ENCODE measurements at places on chromosomes 6 and 20.

DNA sequence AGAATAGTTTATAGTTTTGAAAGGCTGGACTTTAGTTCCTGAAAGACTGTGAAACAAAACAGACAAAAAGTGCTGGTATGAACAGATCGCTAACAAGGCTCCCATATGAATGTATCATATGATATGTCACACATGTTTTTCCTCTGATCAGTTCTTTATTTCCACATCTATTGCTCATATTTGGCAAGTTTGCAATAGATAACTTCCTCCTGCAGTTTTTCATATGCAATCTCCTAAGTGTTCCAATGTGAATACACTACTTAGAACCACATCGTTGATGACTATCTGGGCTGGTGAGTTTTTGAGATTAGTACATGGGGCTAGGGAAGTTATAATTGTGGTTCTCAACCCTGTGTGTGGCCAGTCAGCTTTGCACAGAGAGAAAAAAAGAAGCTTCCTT is 23.1 kb downstream of the CRYBG1 start:
- DNase-seq: no peak

GRCh38 chr20:32199006-32199405 is 8.5 kb downstream of the PLAGL2 start:
- DNase-seq: no peak

DNA sequence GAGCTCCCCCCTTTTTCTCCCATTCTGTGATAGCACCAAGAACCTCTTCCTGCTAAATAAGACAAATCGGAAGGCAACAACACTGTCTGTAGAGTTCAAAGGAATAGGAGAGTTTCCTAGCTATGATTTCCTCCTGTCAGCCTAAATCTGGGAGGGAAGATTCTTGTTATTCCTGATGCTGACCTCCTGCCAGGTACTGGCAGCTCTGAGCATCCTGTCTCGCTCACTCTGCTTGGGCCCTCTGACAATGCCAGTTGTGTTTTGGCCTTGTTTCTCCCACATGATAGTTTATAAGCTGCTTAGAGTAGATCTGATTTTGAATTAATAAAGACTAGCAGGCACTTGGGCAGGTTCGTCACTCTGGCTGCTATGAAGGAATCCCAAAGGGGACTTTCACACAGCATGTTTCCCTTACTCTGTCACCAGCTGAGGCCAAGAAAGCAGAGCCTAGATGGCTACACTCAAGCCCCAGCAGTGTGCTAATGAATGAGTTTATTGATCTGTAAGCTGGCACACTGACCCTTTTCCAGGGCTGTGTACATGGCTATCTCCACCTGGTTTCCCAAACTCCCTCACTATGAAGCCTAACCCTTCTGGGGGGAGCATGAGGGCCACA is 52.3 kb downstream of the UQCC1 start:
- no peak for DNase-seq

DNA sequence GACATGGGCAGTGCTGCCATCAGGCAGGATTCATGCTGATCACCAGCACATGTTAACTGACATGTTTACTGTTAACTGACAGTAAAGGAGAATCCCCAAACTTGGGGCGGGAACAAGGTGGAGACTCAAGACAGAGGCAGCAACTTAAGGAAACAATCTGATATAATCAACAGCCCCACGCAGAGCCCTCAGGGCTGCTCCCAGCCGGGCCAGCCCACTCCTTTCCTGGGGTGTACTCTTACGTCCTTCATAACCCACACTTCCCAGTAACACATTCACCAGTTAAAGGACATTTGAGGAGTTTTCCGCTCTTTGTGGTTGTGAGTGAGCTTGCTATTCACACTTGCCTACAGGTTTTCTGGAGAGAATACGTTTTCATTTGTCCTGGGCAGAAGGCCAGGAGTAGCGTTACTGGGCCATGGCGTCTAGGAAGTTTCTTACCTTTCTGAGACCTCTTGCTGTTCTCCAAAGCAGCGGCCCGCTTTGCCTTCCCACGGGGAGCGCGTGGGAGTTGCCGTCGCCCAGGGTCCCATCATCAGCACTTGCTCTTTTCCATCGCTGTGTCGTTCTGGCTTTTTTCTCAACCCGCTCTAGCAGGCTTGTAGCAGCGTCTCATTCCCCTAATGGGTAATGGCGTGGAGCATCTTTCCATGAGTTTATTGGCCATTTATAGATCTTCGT is 56.4 kb downstream of the FOXF2 start:
- DNase-seq: no peak

- peak; percentile 86 for DNase-seq
Observed at GRCh38 chr20:2663887-2664719, at the start of gene IDH3B. Gene IDH3B, minus strand, starts transcription at chr20:2664216. Its CDS starts 28 bp downstream, at chr20:2664188.

DNA sequence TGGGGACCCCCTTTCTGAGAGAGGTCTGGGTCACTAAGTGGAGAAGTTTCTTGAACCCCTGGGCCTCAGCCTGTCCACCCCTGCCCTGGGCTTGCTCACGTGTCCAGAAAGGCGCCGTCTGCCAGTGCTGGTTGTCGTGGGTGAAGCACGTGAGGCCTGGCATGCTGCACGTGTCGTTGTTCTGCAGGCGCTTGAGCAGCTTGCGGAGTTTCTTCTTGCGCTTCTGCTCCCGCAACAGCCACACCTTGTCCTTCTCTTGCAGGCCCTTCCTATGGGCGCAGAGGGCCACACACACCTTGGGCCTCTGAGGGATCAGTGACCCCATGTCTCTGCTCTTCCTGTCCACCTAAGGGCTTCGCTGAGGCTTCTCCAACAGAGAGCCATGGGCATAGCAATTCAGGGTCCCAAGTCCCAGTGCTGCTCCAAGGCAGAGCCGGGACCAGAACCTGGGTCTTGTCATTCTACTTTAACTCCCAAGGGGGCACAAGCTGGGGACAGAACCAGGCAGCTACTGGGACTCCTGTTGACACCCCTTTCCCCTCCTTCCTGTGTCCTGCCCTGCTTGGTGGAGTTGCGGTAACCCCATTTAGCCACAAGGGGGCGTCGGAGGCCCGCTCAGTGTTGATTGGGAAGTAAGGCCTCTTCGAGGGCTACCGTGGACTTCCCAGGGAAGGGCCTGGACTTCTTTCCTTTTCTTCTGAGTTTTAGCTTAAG is 121.8 kb downstream of the SULF2 start:
- DNase-seq: peak; percentile 62

DNA sequence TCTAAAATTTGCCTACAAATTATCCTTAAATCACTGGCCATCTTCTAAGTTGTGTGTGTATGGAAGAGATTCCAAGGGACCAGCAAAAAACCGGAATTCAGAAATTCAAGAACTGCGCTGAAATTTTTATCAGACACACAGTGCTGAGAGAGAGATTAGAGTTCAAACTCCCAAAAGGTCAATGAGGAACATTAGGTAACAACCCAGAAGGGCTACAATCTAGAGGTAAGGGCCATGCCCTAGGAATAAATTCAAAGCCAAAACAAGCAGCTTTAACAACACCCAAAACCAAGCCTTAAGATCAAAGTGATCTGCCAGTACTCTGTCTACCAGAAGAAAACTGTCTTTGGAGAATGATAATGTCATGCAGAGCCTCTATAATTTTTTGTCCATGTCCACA is 17.8 kb downstream of the SRSF12 start:
- no peak for DNase-seq

DNA sequence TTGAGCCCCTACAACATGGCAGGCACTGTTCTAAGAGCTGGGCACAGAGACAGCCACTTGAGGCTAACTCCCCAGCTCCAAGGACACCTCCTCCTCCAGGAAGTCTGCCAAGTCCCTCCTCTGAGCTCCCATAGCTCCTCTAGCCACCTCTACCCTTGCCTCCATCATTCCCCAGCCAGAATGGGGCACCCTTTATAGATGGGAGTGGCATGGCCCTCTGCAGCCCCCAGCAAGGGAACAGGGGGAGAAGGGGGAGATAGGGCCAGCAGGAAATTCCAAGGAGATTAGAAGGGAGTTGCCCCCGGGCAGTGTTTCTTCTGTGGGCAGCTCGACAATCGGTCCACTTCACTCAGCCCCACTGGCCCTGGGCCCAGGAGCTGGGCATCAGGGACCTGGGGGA is 19.7 kb upstream of the TLDC2 start:
- DNase-seq: no peak

DNA sequence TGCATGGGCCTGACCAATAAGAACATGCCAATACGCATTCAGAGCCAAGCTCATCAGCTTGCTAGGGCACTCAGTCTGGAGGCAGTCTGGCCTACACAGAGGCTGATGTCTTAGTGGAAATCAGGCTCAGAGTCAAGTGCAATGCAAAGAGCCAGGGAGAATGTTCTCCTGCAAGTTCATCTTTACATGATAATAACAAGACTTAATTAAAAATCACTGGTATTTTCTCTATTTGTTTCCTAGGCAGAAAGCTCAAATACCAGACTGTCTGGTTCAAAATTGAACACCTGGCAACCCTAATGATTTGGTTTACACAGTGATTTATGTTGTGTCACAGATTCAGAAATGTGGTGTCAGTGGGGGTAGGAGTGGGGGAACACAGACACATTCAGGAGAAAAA is 689.3 kb upstream of the FLRT3 start:
- DNase-seq: no peak

DNA sequence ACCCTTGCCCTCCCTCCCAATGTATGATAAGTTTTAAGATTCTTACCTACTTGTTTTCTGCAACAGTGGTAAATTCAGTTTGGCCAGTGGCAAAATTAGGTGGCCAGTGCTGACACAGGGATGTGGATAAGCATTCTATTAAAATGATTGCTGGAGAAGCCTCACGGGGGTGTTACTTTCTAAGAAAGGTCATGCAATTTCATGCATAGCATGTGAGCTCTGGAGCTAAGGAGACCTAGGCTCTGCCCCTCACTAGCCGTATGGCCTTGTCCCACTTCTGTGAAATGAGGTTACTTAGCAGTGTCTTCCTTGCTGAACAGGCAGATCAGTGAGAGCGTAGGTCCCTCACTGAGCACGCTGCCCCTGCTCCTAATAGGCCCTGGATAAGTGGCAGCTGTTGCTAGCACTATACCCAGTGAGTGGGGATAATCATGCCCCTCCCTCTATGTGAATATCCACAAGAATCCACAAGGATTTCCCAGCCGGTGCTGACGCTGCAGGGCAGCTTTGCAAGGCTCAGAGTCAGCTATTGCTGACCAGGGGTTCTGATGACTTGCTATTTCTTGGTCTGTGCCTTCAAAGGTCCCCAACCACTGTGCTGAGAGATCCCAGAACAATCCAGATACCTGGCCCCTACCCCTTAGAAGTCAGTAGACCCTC is 86.5 kb upstream of the MRPS10 start:
- no peak for DNase-seq

- DNase-seq: no peak
Observed at GRCh38 chr6:63904650-63905248, 269.1 kb downstream of the PHF3 start.

GRCh38 chr6:43833223-43833995 is 63.4 kb downstream of the VEGFA start:
- no peak for DNase-seq

DNA sequence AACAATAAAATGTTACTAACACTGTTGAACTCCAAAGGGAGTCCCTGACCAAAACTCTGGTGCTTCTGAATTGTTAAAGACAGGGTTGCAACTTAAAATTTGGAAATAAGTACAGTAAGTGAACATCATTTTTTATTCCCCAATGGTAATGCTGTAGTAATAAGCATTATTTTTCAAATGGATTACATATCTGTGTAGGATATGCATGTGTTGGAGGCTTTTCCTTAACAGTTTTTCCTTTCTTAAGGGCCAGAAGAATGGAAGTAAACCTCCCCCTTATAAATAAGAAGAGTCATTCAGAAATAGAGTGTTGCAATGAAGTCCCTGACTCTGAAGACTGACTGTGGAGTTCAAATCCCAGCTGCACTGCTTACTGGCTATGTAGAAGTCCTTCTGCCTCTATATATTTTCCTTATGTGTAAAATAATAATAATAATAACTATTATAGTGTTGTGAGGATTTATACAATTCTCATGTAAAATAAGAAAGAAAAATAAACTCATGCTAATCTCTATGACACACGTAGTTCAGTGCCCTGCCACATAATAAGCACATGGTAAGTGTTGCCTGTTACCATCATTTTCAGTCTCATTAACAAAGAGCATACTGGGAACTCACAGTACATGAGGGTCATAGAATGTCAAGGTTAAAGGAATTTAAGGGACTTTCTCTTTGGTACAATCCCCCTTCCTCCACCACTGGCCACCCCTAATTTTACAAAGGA is 129.8 kb upstream of the SMLR1 start:
- DNase-seq: no peak

DNA sequence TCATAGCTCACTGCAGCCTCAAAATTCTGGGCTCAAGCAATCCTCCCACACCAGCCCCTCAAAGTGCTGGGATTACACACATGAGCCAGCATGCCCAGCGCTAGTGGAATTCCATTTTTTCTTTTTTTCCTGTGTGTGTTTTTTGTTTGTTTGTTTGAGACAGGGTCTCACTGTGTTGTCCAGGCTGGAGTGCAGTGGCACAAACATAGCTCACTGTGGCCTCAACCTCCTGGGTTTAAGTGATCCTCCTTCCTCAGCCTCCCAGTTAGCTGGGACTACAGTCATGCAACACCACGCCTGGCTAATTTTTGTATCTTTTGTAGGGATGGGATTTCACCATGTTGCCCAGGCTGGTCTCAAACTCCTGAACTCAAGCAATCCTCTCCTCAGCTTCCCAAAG is 14.1 kb upstream of the PARD6B start:
- no peak for DNase-seq

GRCh38 chr6:39490108-39490507 is 167.6 kb upstream of the KCNK16 start:
- no peak for DNase-seq

- no peak for DNase-seq
Observed at GRCh38 chr6:144335311-144335861, 50.3 kb downstream of the UTRN start.

DNA sequence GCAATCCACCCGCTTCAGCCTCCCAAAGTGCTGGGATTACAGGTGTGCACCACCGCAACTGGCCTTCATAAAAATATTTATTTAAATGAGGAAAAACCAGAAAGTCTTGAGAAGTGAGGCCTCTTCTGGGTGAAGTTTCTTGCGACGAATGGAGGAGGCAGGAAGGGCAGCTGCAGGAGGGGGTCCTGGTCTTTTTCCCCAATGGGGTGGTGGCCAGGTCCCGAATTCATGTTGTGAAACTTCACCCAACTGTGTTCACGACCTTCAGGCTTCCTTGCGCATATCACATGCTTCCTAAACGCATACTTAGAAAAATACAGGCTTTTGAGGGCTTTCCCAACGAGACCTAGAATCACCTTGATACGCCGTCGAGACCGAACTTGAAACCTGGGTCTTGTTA is 145.1 kb downstream of the CDH4 start:
- DNase-seq: no peak

Measured in stimulated activated CD4-positive, alpha-beta T cell treated with anti-CD3 and anti-CD28 coated beads, Interleukin-12 subunit alpha, Interleukin-12 subunit beta, amount 100 ng/mL, for 4 hours (primary cell).